ENCODE measurements at places on chromosomes 5 and 9.
A peak's percentile ranks its signal among the peaks of the same experiment; 100 is the strongest.

GRCh38 chr9:133252301-133253020 is 22.5 kb downstream of the ABO start:
- DNase-seq = no peak

DNA sequence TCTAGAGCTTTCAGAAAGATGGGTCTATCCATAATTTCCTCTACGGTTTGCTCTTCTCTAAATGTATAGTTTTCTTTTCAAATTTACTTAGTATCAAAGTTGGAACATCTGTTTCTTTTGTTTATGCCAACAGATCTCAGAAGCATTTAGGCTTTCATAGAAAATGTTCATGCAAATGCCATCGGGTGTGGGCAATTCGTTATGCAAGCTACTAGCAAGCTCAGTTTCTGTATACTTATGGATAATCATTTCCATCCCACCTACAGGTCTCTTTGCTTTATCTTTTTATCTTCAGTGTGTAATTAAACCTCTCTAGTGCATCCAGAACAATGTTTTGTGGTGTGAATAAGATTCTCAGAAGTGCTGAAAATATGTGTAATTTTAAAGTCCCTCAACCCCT is 59.9 kb downstream of the NUDT12 start:
- DNase-seq = no peak

DNA sequence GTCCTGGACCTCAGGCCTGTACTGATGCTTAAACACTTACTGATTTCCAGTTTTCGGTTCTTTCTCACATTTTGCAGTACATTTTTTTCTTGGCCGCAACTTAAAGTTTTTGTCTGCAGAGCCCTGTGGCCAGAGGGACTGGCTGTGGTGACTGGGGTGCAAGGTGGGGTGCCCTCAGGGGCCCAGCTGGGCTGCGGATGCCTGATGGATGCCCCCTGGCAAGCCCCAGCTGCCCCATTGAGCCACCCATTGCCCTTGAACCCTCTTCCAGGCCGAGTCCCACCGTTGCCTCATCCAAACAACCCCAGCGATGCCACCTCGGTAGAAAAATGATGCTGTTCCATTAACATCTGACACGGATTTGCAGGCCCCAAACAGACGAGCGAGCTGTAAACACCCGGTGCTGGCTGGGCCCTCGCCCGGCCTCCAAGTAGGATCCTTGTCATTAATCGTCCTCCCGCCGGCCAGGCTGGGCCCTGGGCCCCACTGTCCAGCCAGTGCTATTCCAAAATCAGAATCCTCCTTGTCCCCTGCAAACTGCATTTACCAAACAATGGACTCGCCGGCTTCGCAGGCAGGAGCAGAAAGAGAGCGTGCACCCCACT is 107.9 kb downstream of the PHF2 start:
- DNase-seq = no peak

DNA sequence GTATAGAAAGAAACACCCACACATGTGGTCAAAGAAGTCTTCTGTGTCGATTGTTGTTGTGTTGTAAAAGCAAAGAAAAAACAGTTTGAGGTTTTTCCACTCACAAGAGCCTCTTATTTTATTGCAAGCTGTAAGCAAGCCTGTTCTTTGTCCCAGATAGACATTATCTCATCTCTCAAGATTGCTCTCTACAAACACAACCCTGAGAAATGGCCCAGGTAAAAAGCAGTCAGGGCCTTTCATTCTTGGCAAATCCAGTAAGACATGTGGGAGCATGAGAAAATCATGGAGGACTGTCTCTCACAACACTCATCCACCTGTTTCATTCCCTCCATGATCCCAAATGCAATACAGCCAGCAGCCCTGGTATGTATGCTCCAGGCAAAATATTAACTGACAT is 286.6 kb upstream of the POU5F2 start:
- DNase-seq = no peak

DNA sequence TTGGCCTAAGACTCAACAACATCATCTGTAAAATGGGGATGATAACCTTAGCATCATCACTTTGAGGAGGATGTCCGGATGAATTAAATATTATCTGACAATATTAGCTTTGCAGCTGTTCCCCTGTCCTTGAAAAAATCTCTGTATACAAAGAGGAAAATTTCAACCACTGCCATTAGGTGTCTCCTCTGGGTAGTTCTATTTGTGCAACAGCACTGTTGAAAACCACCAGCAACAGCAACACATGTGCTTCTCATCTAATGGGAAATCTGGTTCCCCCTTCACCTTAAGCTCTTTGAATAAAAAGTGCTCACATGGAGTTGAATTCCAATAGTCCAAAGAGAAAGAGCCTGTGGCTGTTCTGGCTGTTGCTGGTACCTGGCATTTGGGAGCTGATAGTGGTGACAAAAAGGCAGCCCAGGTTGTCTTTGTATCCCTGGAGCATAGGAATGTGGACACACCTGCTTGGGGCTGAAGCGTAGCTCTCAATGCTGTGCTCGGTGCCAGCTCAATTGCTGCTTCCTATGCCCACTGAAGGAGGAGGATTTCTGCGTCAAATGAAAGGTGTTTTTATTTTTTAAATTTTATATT is 322.1 kb upstream of the MSX2 start:
- no peak for DNase-seq

GRCh38 chr5:167030500-167031120 is 1260.8 kb upstream of the WWC1 start:
- DNase-seq = no peak

DNA sequence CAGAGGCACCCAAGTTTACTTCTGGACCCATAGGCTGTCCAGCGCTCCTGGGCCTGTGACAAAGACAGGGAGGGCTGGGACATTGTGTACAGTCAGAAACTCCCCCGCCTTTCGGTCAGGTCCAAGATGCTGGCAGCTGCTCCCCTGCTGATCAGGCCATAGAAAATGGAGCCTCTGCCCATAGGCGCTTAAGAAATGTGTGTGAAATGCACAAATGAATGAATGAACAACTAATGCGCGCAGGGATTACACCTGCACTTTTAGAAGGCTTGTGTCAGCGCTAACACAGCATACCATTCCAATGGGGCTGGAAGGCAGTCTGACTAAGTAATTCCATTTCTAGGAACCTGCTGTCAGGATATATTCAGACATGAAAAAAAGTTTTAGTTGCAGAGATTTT is 16.3 kb downstream of the PTPN3 start:
- no peak for DNase-seq

GRCh38 chr9:136983656-136984314 is 992 bp downstream of the LCNL1 start:
- DNase-seq = no peak

DNA sequence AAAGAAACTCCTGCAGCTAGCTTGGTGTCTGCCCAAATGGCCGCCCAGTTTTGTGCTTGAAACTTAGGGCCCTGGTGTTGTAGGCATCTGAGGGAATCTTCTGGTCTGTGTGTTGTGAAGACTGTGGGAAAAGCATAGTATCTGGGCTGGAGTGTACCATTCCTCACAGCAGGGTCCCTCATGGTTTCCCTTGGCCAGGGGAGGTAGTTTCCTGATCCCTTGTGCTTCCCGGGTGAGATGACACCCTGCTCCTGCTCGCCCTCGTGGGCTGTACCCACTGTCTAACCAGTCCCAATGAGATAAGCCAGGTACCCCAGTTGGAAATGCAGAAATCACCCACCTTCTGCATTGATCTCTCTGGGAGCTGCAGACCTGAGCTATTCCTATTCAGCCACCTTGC is 182.8 kb downstream of the GDNF start:
- no peak for DNase-seq

- DNase-seq = no peak
Measured at GRCh38 chr9:18429070-18429469, 44.9 kb upstream of the ADAMTSL1 start.

- no peak for DNase-seq
Measured at GRCh38 chr9:124124729-124125650, 113.4 kb downstream of the LHX2 start.

DNA sequence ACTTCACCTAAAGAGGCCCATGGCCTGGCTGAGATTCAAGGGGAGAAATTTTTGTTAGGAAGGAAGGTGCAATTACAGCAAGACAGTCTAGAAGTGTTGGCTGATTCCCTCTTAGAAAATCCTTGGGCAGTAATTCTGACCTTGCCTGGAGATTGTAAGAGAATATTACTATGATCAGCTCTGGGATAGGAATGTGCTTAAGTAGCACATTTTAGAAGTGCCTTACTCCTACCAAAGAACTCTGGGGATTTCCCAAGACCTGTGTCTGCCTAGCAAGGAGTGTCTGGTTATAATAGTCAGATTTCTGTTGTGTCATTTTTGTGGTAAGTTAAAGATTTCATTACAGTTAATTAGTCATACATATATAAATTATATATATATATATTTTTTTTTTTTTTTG is 52.3 kb downstream of the NLN start:
- peak; percentile 38 for DNase-seq

GRCh38 chr9:87529671-87530070 is 32.0 kb downstream of the DAPK1 start:
- no peak for DNase-seq

DNA sequence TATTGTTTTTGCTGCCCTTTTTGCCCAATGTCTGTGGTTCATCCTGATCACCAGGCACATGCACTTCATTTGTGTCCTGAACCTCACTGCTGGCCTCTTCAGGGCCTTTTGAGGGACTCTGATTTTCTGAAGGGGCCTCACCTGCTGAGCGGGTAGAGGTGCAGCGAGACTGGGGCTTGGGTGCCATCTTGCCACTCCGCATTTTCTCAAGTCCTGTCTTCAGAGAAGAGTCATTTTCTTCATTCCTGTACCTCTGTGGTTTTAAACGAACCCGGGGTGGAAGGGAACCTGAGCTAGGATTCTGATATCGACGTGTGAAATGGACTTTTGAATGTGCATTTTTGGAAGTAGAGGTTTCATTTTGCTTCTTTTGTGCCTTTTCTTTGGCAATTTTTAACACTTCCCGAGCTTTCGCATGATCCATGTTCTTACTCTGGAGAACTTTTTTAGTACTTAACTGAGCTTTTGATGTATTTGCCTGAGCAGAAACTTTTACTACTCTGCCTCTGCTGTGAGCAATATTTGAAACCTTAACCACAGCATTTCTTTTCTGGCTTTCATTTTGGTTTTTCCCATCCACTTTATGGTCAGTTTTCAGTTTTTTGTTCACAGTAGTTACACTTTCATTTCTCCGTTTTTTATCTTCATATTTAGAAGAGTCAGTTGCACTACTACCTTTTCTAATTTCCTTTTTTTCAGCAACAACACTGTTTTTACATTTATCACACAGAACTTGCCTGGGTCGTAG is 26.1 kb downstream of the PWWP2A start:
- DNase-seq = no peak

GRCh38 chr9:110355911-110356310 is 18.2 kb upstream of the TXNDC8 start:
- no peak for DNase-seq
